BJ (cell line): ENCODE measurements at places on chromosomes 3 and 15.

GRCh38 chr3:183734750-183735494 lies 37.3 kb downstream of the YEATS2 start:
- no peak for DNase-seq

DNA sequence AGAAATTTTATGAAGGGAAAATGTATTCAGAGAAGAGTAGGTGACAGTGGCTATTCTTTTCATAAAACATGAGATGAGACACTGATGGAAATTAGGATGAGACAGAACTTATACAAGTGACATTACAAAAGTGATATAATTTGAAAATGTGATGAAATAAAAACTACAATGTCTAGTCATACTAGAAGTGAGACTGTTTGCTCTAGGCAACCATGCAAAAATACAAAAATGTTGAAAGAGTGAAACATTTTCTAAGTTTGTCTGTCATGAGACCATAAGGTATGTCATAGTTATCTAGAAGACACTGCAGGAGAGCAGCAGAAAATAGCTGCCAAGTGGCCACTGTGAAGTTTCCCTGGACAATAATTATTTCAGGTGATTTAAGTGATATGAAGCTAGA lies 459.5 kb downstream of the DIPK2A start:
- no peak for DNase-seq

DNA sequence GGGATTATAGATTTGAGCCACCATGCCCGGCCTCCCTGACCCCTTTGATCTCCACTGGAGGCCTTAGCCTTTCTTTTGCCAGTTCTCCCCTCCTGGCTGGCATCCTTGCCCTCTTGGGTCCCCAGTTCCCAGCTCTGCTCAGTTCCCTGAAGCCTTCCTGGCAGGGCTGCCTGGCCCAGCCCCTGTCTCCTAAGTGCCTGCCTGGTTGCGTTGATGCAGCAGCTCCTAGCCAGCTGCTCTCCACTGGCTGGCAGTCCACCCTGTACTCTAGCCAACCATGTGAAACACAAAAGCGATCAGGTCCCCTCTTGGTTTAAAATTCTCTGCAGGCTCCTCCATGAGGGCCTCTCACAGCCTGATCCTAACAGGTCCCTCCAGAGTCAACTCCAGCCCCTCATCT lies 184.7 kb downstream of the RAB11A start:
- DNase-seq = no peak

DNA sequence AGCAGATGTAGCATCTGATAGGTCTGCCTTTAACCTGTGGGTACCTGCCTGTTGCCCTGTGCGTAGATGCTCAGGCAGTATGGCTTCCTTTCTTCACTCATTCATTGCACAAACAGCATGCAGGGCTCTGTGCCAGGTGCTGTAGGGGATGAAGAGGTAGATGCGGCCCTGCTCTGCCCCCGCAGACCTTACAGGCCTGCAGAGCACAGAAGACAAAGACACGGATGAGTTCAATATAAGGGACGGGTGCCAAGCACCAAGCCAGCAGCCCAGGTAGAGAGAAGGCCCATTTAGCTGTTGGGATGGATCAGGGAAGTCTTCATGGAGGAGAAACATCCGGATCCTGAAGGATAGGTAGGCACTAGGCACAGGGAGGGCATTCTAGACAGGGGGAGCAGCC lies 69.4 kb downstream of the AAGAB start:
- DNase-seq = no peak
